Fibroblast of the aortic adventitia (primary cell): ENCODE measurements at places on chromosomes 1 and 21.

- DNase-seq: no peak
Observed at GRCh38 chr1:101452825-101453224, 216.0 kb downstream of the S1PR1 start.

GRCh38 chr1:43304314-43304681 is 3.5 kb downstream of the TIE1 start:
- no peak for DNase-seq

DNA sequence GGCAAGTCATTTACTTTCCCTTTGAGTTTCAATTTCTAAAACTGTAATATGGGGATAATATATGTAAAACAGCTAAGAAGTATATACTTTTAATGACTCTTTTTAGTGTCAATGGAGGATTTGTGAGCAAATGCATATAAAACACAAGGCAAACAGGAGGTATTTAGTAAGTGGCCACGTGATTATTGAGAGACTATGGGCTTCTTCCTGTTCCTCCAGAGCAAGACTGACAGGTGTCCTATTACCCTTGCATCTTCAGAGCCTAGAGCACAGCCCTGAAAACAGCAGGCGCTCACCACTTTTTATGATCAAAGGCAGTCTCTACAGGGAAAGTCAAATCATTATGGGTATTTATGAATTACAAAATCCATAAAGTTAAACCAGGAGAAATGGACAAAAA is 941 bp upstream of the ROR1 start:
- DNase-seq: no peak

DNA sequence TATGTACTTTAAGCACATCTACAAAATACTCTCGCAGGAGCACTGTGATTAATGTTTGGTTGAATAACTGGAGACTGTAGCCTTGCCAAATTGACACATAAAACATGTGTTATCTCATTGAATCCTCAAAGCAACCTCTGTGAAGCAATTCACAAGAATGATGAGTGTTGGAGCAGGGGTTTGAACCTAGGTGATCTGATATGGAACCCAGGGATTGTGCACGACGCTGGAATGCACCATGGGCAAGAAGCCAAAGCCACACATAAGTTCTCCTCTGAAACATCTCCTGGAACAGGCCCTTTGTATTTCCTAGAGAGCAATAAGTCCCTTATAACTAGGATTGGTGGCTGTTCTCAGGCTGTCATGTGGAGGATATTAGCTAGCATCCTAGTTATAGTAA is 124.6 kb upstream of the IVNS1ABP start:
- peak; percentile 76 for DNase-seq

GRCh38 chr1:44949286-44949685 is 37.1 kb downstream of the EIF2B3 start:
- DNase-seq: no peak

GRCh38 chr21:29235714-29236197 is 63.0 kb upstream of the BACH1 start:
- no peak for DNase-seq

GRCh38 chr1:14845851-14846250 is 247.4 kb downstream of the KAZN start:
- no peak for DNase-seq

DNA sequence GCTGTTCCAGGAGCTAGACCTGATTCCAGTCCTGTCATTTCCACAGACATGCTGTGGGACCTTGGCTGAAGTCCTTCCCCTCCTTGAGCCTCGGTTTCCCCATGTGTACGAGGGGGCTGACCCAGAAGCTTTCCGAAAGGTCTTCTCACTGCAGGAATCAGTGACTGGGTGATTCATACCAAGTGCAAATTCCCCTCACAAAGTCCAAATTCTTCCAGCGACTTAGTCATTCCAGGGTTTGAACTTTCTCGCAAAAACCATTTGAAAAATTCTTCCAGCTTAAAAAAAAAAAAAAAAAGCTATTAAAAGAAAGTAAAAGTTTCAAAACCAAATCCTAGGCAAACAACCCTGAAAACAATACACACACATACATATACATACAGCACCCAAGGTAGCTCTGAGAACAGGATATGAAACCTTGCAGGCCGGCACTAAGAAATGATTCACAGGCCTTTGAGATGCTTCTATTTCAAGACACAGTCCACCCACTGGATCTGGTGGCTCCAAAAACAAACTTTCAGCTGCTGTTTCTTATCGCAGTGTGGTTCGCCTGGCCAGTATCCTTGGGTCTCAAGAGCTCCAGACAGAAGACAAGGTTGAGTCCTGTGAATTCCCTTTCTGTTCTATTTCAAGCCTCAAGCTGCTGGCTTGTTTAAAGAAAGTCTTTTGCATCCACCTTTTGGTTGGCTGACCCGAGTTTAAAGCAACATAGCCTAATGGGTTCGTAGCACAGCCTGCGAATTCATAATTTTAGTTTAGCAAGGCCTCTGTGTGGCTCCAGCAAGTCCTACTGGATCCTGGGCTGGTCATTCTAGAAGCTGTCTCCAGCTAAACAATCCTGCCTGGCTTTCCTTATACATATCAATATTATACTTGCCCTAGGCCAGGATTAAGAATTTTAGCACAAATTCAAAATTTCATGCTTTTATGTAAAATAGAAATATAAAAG is 18.0 kb upstream of the ID3 start:
- peak; percentile 97 for DNase-seq

DNA sequence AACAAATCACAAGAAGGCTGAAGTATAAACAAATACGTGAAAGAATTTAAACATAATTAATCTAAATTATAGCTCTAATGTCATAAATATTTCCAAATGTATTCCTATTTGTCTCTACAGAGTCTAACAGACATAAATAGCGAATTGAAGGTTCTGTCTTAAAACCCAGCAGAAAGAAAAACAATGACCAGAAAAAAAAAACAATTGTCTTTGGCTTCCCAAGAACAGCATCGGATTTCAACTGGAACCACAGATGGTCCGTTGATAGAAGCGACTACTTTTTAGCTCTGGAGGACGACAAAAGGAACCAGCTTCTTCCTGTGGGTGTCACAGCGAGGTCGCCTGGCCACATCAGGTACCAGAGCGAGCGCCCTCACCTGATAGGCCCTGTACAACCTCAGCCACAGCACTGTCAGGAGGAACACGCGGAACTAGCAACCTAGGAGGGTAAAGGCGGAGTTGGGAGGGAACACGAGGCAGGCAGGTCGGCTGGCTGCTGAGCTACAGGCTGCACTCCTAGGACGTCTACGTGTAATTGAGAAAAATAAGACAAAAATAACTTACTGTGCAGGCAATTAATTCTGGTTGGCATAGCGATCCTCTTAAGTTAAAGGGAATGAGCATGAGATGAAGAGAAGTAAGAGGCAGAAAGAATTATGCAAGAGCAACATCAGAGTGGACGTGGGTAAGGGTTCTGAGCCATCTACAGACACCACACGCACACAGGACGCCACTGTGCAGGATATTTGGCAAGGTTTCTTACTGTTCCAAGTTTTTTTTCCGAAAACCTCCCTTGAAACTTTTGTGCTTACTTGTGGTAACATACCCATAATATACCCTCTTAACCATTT is 16.7 kb upstream of the PRDM15 start:
- DNase-seq: no peak

- peak; percentile 63 for DNase-seq
Observed at GRCh38 chr1:84412316-84412942, 14.1 kb downstream of the DNASE2B start.

DNA sequence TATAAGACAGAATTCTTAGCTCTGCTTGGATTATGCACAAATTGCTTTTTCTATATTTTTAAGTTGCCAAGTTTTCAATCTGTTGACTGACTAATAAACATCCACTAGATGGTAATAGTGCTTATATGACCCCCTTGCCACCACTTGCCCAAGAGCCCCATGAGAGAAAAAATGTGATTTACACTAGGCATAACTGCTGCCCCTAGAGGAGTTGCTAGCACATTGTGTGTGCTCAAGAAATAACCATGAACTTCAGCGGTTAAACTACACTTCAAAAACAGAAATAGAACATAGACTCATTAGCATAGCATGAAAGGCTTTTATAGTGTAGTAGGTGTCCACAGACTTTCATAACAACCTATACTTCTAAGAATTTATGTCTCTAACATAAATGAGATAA is 61.4 kb downstream of the BRINP3 start:
- DNase-seq: no peak

GRCh38 chr1:21814241-21814918 is 2.3 kb downstream of the LDLRAD2 start:
- DNase-seq: no peak

DNA sequence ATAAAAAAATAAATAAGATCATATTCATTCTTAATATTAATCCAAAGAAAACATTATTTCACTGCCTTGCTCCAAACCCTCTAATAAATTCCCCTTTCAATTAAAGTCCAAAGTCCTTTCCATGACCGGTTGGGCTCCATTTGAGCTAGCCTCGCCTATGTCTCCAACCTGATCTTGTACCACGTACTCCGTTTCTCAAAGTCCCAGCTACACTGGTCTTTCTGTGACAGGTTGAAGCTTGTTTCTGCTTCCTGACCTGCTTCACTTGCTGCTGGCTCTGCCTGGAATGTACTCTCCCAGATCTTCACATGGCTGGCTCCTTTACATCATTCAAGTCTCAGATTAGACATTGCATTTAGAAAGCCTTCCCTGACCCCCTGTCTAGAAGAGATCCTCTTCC is 16.4 kb downstream of the RPL5 start:
- DNase-seq: no peak

DNA sequence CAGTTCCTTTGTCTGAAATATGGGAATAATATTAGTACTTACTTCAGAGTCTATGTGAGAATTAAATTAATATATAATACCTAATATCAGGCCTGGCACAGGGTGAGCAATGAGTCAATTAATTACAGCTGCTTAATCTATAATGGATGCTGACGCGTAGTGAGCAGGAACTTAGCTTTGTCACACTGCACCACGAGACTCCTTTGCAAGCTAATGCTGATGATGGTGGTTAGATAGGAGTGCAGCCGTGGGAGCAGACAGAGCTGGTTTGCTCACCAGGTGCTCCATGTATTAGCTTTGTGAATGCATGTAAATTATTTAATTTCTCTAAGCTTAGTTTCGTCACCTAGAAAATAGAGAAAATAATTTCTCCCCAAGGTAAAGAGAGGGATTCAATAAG is 35.1 kb downstream of the KCNJ15 start:
- no peak for DNase-seq

DNA sequence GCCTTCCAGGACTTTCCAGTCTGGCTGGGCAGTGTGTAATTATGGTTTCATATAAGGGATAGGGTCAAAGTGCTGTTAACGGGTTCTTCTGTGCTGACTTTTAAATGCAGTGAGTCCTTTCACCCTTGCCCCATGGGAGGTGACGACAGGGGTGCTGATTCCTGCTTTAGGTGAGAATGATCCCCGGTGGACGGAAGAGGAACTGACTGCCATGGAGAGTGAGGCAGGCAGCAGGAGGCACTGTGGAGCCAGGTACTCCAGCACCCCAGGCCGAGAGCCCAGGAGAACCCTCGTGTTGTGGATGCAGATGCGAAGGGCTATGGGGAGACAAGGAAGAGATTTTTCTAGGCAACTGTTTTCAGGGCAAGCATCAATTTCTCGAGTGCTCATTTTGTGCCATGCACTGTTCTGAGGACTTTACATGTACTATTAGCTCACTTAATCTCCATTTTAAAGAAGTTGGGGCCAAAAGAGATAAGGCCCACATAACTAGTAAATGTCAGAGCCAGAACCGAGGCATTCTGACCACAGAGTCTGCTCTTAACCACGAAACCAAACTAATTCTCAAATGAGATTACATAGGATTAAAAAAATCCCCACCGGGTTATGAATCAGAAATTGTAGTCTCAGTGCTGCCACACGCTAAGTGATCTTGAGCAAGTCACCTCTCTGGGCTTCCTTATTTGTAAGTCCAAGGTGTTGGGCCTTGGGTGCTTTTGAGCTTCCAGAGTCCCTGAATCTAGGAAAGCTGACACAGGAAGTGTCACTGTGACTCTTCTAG is 28.2 kb downstream of the STPG1 start:
- DNase-seq: peak; percentile 70

DNA sequence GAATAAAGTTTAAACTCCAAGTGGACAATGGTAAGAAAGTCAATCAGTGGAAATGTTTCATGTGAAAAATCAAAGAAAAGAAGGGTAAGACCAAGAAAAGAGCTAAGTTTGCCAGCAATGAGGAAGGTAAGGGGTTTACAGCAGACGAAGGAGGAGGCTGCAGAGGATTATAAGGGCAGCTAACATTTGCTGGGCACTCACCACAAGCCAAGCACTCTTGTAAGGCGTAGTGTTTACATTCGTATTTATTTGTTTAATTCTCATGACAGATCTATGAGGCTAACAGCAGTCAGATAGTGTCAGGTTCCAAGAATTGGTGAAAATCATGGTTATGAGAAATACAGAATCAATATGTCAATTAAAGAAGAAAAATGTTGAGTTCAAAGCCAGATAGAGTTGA is 75.2 kb upstream of the NGF start:
- DNase-seq: no peak

GRCh38 chr1:40383095-40383487 is 9.6 kb downstream of the SMAP2 start:
- no peak for DNase-seq

DNA sequence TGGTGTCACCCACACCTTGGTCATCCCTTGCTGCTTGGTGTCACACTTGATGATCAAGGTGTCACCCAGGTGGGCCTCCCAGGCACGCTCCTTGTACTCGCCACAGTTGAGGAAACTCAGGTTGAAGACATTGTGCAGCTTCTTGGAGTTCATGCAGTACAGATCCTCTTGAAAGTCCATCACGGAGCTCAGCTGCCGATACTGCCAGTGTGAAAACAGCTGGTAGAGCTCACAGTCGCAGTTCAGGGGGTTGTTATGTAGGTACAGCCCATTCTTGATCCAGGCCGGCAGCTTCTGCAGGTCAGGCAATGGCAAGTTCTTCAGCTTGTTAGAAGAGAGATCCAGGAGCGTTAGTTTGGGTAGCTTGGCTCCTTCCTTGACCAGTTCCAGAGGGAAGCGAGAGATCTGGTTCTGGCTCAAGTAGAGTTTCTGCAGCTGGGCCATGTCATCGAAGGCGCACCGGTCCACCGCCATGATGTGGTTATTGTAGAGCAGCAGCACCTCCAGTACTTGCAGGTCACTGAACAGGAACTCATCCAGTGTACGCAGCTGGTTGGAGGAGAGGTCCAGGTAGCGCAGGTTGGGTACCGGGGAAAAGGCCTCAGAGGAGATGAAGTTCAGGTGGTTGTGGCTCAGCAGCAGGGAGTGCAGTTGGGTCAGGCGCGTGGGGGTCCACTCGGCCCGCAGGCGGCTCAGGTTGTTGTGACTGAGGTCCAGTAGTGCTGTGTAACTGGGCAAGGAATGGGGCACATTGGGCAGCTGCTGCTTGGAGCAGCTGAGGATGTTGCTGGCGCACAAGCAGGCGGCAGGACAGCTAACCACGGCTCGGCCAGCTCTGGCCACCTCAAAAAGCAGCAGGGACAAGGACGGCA is 1.3 kb downstream of the AMIGO1 start:
- no peak for DNase-seq

DNA sequence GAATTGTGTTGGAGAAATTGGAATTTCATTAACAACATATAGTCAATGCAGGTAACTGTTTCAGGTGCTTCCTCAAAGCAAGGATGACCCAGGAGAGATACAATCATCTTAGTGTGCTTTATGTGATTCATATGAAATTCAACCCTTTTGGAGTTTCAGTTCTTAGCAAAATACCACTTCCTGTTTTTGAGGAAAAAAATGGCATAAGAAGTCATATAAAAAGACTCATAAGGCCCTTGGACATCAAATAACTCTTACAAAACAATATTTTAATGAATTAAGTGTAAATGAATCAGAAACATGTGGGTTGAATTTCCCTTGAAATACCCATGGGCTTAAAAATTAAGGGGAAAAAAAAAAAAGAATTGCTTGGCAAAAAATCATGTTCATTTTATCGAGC is 926.6 kb downstream of the LTN1 start:
- DNase-seq: peak; percentile 16
